ENCODE measurements at places on chromosomes 7 and 10. TPM values are rescaled to one million over a fixed set of nuclear protein-coding genes. Genes with fewer than 3 reads are reported as not detected.

GRID2IP gene
- total RNA-seq: under 0.01 TPM

PRKG1 gene
- total RNA-seq: 0.49 TPM

ZNF117 gene
- 1.6 TPM for total RNA-seq

AGAP9 gene
- 0.63 TPM for total RNA-seq

SFTPA1 gene
- total RNA-seq: not detected

LBX1 gene
- not detected for total RNA-seq

DOCK1 gene
- 38.3 TPM for total RNA-seq

ZNF862 gene
- total RNA-seq: 3.1 TPM
